Spinal cord (tissue), 10 donors: ENCODE measurements at places on chromosomes 13 and 19. TPM values are rescaled to one million over a fixed set of nuclear protein-coding genes. Genes with fewer than 3 reads are reported as not detected.

The ZNF175 gene
- 12.4 TPM for total RNA-seq

The LRRC8E gene
- total RNA-seq: 0.66 TPM

The SSC5D gene
- 6.0 TPM for total RNA-seq

The CRX gene
- total RNA-seq: 0.17 TPM

GRCh38 chr13:70353096-70353495, 244.8 kb upstream of the KLHL1 start:
- H3K4me1 ChIP-seq: no peaks in the 10 kb centered on the region
- no peak overlapping the region for H3K27ac ChIP-seq
- H3K4me3 ChIP-seq: no peak overlapping the region
- no peak for DNase-seq
- H3K36me3 ChIP-seq: no peaks in the 10 kb centered on the region

GRCh38 chr19:35525873-35526272, 2.2 kb downstream of the SBSN start:
- no peak for DNase-seq
- H3K4me3 ChIP-seq: no peak overlapping the region
- H3K36me3 ChIP-seq: no peaks in the 10 kb centered on the region
- no peaks in the 10 kb centered on the region for H3K4me1 ChIP-seq
- no peaks in the 10 kb centered on the region for H3K27me3 ChIP-seq

- no peak for DNase-seq
- no peak overlapping the region for H3K4me3 ChIP-seq
- no peak overlapping the region for H3K27ac ChIP-seq
- H3K4me1 ChIP-seq: no peaks in the 10 kb centered on the region
- no peaks in the 10 kb centered on the region for H3K27me3 ChIP-seq
Observed at GRCh38 chr13:47908197-47908902, 92.7 kb downstream of the SUCLA2 start.
